Breast epithelium (tissue), 4 donors: ENCODE measurements at places on chromosomes 3 and 15.

DNA sequence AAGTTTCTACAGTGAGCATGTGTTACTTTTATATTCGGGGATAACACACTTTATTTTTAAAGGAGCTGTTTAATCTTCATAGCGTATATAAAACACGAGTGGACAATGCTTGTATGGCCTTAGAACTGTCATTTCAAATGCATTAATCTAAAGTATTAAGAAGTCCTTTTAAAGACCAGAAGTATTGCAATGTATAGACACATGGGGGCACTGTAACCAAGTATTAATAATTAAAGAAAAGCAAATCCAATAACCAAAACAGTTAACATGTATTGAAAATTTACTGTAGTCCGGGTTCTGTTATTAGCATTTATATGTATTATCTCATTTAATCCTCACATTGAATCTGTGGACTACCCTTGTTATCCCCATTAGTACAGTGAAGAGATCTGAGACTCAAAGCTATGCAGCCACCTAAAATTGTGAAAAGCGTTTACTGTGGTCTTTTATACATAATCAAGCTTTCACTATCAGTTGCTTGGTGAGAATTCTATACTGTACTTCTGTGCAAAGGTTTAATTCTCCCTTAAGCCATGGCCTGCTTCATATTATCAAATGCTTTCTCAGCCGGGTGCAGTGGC lies 10.1 kb downstream of the ARL14 start:
- no peaks in the 10 kb centered on the region for H3K4me1 ChIP-seq
- H3K27ac ChIP-seq: no peak overlapping the region
- no peaks in the 10 kb centered on the region for H3K36me3 ChIP-seq

DNA sequence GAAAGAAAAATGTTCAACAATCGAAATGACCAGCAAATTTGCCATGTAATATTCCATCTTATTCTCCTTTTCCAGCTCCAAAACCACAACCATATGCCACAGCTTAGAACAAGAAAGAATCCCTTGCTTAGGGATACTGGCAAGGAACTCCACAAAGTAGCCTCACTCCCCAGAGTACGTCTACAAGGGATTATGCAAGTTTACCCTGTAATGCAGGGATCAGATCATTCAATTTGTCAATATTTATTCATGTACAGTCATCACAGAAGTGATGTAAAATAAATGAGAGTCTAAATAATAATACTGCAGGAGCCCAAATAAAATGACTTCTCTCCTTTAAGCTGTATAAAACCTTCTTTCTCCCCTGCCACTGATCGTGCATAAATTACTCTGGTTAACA lies 23.5 kb upstream of the MYO1E start:
- no peaks in the 10 kb centered on the region for H3K36me3 ChIP-seq
- H3K4me1 ChIP-seq: no peaks in the 10 kb centered on the region
- H3K27ac ChIP-seq: no peak overlapping the region
- no peak for DNase-seq

DNA sequence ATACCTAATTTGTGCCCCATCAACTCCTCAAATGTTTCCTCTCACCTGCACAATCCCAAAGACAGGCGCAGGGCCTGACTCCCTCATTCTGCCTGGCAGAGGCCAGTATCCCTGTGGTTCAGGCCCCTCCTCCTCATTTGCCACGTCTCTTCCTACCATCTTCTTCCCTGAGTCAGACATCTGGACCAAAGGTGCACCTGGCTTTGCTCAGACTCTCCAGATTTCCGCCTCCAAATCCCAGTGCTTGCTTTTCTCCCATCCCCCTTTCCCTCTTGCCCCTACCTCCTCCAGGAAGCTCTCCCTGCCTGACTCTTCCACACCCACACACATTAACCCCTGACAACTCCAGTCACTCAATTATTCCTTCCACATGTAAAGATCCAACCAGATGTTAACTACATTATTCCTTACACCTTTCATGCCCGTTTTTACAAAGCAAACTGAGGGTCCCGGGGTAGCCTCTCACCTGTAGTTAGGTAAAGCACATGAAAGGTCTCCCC lies 19.6 kb downstream of the SEMA7A start:
- no peaks in the 10 kb centered on the region for H3K36me3 ChIP-seq
- no peaks in the 10 kb centered on the region for H3K4me1 ChIP-seq
- DNase-seq: no peak
- H3K4me3 ChIP-seq: no peak overlapping the region

- no peaks in the 10 kb centered on the region for H3K27me3 ChIP-seq
- no peak overlapping the region for H3K4me3 ChIP-seq
- DNase-seq: no peak
- no peaks in the 10 kb centered on the region for H3K4me1 ChIP-seq
- H3K27ac ChIP-seq: no peak overlapping the region
These were observed 269.7 kb upstream of the LYSMD4 start for GRCh38 chr15:100002787-100003536.

DNA sequence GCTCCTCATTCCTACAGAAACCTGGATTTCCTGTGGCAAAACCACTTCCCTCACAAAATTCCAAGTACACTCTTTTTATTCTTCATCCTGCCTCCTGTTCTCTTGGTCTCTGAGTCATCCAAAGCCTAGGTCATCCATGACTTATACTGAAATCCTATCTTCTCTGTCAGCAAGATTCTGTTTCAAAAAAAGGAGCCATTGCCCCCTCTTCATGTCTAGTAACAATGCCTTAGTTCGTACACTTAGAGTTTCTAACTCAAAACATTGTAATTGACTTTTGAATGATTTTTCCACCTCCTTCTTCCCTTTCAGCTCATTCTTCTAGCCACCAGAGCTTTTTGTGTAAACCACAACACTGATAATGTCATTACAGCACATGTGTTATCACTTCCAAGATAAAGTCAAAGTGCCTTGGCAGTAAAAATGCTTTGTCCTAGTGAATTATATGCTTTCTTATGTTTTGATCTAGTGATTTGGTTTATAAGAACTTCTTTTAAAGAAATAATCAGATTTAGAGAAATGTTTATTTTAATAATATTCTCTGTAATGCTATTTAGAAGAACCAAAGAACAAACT lies 256.5 kb upstream of the NECTIN3 start:
- H3K36me3 ChIP-seq: no peaks in the 10 kb centered on the region
- H3K27ac ChIP-seq: no peak overlapping the region
- H3K4me3 ChIP-seq: no peak overlapping the region
- DNase-seq: no peak

DNA sequence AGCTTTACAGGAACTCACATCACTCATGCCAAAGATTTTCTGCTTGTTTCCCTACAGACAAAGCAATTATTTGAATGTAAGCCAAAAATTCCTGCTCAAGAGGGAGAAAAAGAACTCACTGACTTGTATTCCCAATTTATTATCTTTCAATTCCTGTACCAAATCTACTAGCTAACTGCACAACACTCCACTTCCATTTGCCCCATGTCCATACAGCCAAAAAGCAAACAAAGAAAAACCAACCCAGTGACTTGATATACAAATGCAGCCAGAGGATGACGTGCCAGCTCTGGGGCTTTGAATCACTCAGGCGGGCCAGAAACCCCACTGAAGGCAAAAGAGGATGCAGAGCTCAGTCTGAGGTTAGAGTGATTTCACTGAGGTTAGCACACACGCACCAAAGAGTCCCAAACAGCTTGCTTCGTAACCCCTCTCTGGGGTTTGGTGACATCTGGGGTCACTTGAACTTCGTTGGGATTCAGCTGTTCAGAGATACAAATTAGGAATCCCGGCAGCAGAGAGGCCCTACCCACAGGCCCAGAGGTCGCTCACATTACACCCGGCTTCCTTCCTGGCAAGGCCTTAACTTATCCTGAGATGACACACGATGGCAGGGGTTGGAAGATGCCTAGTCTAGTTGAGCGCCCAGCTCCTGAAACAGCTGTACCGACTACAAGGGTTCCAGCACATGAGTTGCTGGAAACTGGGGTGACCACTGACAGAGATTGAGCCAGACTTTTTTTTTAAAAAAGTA lies 1.6 kb downstream of the RFTN1 start:
- no peaks in the 10 kb centered on the region for H3K27me3 ChIP-seq
- peak; percentile 30 for DNase-seq

- peak overlapping the region; percentile 57 for H3K27ac ChIP-seq
- no peak for DNase-seq
- H3K4me1 ChIP-seq: peaks cover 29% of the 10 kb centered on the region
- H3K27me3 ChIP-seq: no peaks in the 10 kb centered on the region
- no peak overlapping the region for H3K4me3 ChIP-seq
- H3K36me3 ChIP-seq: no peaks in the 10 kb centered on the region
These were observed 15.1 kb downstream of the CSPG4 start for GRCh38 chr15:75697523-75697922.

DNA sequence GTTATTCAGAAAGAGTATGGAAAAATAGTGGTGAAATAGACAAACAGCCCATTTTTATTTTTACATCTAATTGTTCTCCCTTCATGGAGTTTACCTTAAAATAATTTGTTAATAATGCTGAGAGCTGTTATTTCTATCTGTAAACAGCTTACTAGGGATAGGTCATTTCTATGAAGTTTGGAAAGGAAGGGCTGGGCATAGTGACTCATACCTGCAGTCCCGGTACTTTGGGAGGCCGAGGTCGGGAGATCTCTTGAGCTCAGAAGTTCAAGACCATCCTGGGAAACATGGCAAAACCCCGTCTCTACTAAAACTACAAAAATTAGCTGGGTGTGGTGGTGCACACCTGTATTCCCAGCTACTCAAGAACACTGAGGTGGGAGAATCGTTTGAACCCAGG lies 624.3 kb upstream of the LMCD1 start:
- DNase-seq: no peak
- H3K4me1 ChIP-seq: no peaks in the 10 kb centered on the region
- H3K27ac ChIP-seq: no peak overlapping the region
- no peaks in the 10 kb centered on the region for H3K36me3 ChIP-seq

DNA sequence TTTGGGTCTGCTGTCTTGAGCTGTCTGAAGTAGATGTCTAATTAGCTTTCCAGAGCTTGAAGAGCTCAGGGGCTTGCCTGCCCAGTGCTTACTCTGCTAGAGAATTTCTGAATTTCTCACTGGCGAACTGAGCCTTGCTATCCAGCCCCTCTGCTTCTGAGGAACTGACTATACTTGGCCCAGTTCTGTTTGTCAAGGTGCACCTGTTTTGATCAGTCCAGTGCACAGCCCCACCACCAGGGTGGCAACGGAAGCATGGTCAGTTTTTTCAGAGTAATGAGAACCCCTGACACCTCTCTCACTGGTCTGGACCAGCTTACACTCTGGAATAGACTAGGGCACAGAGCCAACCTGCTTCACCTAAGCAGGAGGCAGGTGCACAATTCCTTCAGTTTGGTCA lies 25.2 kb downstream of the ITGB5 start:
- peak overlapping the region; percentile 52 for H3K27ac ChIP-seq
- H3K4me3 ChIP-seq: no peak overlapping the region
- DNase-seq: no peak
- H3K27me3 ChIP-seq: no peaks in the 10 kb centered on the region
- no peaks in the 10 kb centered on the region for H3K4me1 ChIP-seq

GRCh38 chr15:78147566-78147965 lies 1.6 kb upstream of the IDH3A start:
- no peak overlapping the region for H3K4me3 ChIP-seq
- peaks cover 9% of the 10 kb centered on the region for H3K4me1 ChIP-seq
- DNase-seq: no peak
- H3K36me3 ChIP-seq: no peaks in the 10 kb centered on the region

DNA sequence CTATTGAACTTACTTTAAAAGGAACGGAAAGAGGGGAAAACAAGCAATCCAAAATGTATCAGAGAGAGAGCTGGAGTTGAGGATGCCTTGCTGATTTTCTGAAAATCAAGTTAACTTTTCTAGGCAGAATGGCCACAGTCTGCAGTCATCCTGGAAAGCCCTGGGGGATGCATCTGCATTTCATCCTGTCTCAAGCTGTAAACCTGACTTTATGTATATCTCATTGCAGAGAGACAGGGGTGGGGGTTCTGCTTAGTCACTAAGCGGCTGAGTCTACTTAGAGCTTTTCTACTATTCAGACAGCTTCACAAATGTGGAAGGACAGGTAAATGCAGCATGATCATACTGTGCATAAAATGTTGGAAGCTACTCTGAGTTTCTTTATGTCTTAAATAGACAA lies 41.4 kb downstream of the MRPS25 start:
- no peaks in the 10 kb centered on the region for H3K27me3 ChIP-seq
- no peak overlapping the region for H3K4me3 ChIP-seq
- no peak overlapping the region for H3K27ac ChIP-seq
- no peaks in the 10 kb centered on the region for H3K4me1 ChIP-seq

- H3K4me1 ChIP-seq: no peaks in the 10 kb centered on the region
- no peaks in the 10 kb centered on the region for H3K27me3 ChIP-seq
- H3K27ac ChIP-seq: no peak overlapping the region
- H3K36me3 ChIP-seq: no peaks in the 10 kb centered on the region
- no peak for DNase-seq
These were observed 105.0 kb downstream of the FOXP1 start for GRCh38 chr3:71478568-71478967.

DNA sequence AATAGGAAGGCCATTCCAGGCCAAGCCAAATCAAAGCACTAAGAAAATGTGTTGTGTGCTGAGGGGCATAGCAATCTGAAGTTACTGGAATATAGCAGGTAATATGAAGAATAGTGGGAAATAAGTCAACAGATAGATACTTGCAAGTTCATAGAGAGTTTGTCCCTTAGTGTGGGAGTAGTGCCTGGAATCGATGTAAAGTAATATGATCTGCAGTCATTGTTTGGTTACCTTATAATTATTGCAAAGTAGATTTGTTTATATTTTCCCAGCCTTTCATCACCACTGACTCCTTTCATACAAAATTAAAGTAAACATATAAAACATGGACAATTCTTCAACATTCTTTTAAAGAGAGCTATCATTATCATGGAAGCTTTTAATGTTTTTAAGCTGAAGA lies 420.9 kb upstream of the NECTIN3 start:
- H3K36me3 ChIP-seq: no peaks in the 10 kb centered on the region
- H3K27me3 ChIP-seq: no peaks in the 10 kb centered on the region
- DNase-seq: no peak
- no peaks in the 10 kb centered on the region for H3K4me1 ChIP-seq

GRCh38 chr15:27327467-27328025 lies 356.6 kb downstream of the GABRG3 start:
- DNase-seq: no peak
- no peak overlapping the region for H3K4me3 ChIP-seq
- no peak overlapping the region for H3K27ac ChIP-seq
- H3K27me3 ChIP-seq: no peaks in the 10 kb centered on the region
- no peaks in the 10 kb centered on the region for H3K36me3 ChIP-seq

- no peaks in the 10 kb centered on the region for H3K36me3 ChIP-seq
- H3K4me1 ChIP-seq: no peaks in the 10 kb centered on the region
- no peak overlapping the region for H3K4me3 ChIP-seq
These were observed 101.5 kb upstream of the TMC3 start for GRCh38 chr15:81475471-81475870.

- no peak for DNase-seq
- no peaks in the 10 kb centered on the region for H3K36me3 ChIP-seq
- no peaks in the 10 kb centered on the region for H3K4me1 ChIP-seq
- H3K27me3 ChIP-seq: no peaks in the 10 kb centered on the region
- no peak overlapping the region for H3K4me3 ChIP-seq
- H3K27ac ChIP-seq: no peak overlapping the region
These were observed 82.3 kb downstream of the THSD4 start for GRCh38 chr15:71197620-71198019.
